Stimulated activated CD8-positive, alpha-beta memory T cell treated with anti-CD3 and anti-CD28 coated beads, Interleukin-4, amount 100 ng/mL, for 4 hours (primary cell): ENCODE measurements at places on chromosomes 5 and 9.
A peak's percentile ranks its signal among the peaks of the same experiment; 100 is the strongest.

DNA sequence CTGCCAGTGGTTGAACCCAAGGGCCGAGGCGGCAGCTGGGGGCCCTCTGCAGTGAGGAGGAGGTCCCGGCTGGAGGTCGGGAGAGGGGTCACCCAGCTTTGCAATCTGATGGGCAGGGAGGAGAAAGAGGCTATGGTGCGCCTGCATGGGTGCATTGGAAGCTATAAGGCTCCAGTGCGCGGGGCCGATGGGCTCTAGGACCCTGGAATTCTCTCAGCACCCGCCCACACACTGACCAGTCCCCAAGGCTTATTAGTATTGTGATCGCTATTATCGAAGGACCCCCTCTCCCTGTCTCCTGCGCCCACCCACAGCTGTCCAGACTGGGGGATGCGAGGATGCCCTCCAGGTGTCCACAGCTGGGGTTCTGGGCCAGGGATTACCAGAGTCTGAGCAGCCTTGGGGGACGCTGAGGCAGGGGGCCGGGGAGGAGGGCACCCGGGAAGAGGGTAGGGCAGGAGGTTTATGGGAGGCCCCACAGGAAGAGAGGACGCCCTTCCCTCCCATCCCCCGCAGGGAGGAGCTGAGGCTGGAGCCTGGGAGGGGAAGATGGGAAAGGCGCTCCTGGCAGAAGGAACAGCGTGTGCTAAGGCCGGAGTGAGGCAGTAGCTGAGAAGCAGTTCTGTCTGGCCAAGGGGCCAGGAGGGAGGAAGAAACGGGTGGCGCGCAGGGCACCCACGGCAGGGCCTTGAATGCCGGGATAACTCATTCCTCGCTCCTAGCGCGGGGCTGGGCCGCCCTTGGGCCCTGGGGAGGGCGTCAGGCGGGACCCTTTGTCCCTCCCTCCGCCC is 24.2 kb downstream of the C9orf50 start:
- no peak for DNase-seq

- no peak for DNase-seq
Observed at GRCh38 chr9:84947412-84947972, 278.0 kb downstream of the NTRK2 start.

GRCh38 chr5:143913008-143913752 is 101.2 kb downstream of the HMHB1 start:
- DNase-seq: no peak

GRCh38 chr5:155276231-155276630 is 262.7 kb downstream of the KIF4B start:
- no peak for DNase-seq

GRCh38 chr5:29051509-29051908 is 2013.1 kb upstream of the CDH9 start:
- DNase-seq: no peak

DNA sequence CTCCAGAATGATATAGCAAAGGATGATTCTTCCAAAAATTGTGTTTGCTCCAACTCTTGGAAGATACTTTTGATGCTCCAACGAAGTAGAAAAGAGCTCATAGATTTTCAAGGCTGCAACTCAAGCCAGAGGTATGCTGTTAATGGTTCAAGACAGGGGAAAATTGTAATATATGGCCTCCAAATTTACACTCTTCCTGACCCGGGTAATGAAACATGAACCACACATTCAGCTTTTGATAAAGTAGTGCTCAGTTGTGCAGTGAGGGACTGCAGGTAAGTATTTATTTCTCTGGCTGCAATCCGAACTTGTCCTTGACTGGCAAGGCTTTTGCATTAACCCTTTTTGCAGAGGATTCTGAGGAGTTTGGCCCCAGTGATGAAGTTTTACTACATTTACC is 446.4 kb downstream of the RASEF start:
- no peak for DNase-seq

- DNase-seq: no peak
Observed at GRCh38 chr5:67999391-67999790, 216.2 kb upstream of the PIK3R1 start.

DNA sequence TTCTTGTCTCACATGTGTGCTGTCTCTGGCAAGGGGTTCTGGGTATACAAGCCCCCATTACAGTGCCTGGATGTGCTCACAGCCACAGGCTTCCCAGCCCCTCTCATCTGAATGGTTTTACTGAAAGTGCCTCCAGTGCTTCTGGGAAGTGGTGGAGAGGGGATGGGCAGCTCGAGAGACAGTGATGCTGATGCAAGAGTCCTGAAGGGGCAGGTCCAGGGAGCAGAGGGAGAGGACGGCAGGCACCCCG is 93.5 kb downstream of the PHF2 start:
- DNase-seq: no peak

DNA sequence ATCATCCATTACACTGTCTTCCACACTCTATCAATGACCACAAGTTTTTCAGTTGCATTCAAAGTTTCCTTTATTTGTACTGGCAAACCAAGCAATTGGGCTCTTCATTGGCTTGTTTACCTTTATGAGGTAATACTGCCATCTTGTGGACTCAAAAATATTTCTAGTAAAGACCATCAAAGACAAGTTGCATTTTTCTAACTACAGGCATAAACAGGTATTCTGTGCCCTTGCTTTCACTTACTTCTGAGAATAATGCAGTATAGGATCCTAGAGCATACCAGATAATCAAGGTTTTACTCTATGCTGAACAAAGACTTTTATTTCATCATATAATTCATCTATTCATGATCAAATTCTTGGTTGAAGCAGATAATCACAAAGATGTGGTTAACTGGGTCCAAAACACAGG is 173.7 kb upstream of the POU5F2 start:
- no peak for DNase-seq

GRCh38 chr5:160185626-160186360 is 43.5 kb upstream of the FABP6 start:
- DNase-seq: no peak

DNA sequence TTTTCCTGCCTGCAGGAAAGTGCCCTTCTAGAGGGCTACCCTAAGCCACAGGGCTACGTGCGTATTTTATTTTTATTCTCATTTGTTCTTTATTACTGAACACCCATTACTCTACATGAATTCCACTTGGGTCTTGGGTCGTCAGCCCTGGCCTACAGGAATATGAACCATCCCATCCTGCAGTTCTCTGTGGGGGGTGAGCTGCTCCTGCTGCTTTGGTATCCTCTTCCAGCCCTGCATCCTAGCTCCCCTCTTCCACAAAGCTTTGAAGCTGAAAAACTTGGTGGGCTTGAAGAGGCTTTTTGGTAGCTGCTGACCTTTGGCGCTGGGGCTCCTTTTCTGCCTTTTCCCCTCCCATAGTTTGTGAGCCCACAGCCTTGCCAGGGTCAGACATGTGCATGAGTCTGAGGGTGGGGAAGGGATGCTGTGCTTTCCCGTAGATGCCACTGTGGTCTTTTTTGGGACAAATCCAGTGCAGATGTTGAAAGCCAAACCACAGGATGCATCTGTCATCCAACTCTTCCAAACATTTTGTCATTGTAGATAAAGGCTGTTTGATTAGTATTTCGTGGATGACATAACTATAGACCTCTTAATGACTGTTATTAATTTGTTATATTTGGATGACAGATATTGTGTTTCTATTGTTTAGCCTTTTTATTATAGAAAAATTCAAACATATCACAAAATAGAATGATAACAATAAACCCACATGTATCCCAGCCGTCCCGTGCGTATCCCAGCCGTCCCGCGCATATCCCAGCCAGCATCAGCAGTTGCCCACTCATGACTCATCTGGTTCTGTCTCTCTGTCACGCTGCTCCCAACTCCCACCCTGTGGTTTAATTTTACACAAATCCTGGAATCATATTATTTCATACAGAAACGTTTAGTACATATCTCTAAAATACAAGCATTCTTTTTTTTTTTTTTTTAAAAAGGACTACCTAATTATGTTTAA is 43.9 kb downstream of the SLC46A2 start:
- DNase-seq: no peak

DNA sequence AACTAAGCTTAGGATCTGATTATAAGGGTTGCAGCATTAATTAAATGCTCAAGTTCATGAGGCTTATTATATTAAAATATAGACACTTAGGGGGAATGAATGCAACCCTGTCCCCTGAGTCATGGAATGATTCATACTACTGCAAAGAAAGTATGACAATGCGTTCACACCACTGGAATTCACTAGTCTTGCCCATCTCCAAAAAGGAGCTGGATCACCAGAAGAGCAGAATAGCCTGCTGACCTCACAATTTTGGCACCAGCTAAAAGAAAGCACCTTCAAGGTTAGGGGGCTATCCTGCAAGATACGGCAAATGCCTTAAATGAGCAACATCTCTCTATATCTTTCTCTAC is 32.0 kb upstream of the TMED7 start:
- no peak for DNase-seq

GRCh38 chr9:21251190-21251589 is 11.4 kb upstream of the IFNA14 start:
- no peak for DNase-seq

GRCh38 chr9:111144741-111145140 is 106.5 kb upstream of the LPAR1 start:
- DNase-seq: no peak

- no peak for DNase-seq
Observed at GRCh38 chr5:14869233-14869632, 2.3 kb downstream of the ANKH start.

DNA sequence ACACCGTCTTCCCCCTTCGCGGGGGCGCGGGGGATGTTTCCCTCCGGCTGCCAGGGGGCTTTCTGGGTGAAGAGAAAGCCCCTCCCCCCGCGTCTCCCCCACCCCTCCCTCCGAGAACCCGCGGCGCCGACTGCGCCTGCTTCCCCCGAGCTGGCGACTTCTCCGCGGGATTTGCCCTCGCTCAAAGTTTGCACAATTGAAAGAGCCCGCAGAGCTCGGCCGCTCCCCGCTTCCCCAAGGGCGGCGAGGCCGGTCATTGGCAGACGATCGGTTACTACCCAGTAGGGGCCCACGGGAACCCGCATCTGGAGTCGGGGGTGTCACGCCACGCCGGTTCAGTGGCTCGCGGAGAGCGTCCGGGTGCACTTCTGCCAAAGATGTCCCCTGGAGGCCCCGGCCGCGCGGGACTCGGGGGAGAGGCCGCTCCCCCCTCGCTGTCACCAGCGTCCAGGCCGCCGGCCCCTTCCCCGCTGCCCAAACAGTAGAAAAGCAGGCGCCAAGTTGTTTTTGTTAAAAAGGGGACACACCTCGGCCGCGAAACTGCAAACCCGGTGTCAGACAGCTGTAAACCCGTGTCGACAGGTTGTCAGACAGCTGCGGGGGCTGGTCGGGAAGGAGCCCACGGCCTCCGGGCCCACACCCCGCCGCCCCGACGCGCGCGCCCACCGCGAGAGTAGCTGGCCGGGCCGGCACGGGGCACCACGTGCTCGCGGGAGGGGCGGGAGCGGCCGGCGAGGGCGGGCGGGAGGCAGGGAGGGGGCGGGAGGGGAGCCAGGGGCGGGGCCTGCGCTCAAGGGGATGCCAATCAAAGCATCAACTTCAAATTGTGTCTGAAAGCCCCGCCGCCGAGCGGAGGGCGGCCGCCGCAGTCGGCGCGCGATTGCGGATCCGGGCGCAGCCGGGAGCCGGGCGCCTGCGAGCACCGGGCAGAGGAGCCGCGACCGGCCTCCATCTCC is at the start of gene IRX1:
Gene IRX1 (plus strand): TSS at position 827 of the 956 bp plus-strand sequence. CDS start 274 bp downstream, outside the sequence.
- no peak for DNase-seq

GRCh38 chr5:1878050-1878849 is 4.5 kb downstream of the IRX4 start:
- no peak for DNase-seq

GRCh38 chr9:98794802-98795201 is 1.6 kb downstream of the ANKS6 start:
- no peak for DNase-seq

DNA sequence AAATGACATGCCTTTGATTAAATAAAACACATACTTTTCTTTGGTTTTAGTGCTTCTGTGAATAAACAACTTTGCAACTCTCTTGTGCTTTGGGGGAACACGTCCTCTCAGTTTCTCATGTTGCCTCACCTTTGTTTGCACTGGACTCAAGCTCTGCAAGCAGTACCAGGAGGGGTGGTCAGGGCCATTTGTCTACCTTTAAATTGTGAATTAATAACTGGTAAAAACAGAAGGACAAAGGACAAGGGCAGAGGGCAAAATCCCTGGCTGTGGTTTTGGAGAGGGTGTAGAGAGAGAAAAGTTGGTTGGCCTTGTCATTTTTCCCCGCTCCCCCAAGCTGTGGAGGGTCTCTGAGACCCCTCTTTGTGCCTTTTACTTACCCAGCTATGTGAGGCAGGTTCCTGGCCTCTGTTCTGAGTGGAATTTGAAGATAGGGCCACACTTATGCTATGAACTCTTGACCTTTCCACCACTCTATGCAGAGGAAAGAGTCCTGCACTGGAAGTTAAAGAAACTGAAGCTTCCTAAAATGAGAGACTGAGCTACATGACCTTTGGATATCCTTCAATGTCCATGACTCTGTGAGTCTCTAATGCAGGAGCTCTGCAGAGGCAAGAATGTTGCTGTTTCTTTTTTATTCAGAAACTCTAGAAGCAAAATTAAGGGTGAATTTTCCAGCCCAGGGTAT is 55.1 kb upstream of the MOCS2 start:
- no peak for DNase-seq

DNA sequence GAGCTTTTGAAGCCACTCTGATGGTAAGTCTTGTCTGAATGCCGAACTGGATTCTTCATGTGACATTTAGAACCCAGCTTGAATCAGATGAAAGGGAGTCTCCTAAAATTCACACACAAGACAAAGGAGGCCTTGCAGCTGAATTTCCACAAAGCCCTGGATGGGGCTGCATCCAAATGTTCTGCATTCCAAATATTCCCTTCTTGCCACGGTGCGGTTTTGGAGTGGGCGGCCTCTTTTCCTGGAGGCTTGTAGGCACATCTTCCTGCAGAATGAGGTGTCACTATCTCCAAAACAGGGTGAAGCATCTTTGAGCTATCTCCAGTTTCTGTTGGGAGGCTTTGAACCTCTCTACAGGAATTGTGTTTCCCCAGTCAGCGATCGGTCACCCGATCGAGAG is 342.7 kb downstream of the ARHGEF28 start:
- DNase-seq: no peak

DNA sequence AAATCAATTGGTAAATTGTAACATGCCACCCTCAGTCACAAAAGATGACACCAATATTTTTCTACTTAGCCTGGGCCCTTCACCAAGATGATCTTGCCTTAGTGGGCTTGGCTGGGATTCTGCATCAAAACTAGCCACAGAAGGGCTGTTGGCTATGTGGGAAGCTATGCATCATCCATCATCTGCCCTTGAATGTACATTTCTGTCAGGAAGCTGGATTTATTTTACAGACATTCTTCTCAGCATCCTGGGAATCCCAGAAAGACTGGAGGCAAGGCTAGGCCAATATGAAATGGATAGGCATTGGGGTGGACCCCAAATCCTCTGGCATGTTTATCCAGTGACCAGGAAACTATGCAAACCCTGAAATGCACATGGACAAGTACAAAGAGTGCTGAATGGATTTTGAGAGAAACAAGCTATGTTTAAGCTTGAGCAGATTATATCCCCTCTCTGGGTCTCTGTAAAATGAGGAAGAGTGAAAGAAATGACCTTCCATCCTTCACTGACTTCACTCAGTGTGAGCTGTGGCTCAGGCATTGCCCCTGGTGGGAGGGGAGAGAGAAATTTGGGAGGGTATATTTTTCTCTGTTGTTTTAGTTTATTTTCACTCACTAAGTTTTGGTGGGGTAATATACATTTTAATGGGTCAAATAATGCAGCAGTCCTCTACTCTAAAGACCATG is 283.6 kb downstream of the EBF1 start:
- DNase-seq: no peak

- DNase-seq: no peak
Observed at GRCh38 chr5:136222580-136223235, 29.7 kb upstream of the SMIM32 start.

- no peak for DNase-seq
Observed at GRCh38 chr9:78132701-78133058, 101.1 kb upstream of the GNAQ start.

GRCh38 chr9:129868872-129869486 is 33.7 kb downstream of the USP20 start:
- DNase-seq: peak; percentile 72

- no peak for DNase-seq
Observed at GRCh38 chr5:156942064-156942463, 21.0 kb downstream of the TIMD4 start.
